CD4-positive, alpha-beta T cell treated with Interleukin-4 for 4 hours (primary cell): ENCODE measurements at places on chromosomes 7 and 10.
A peak's percentile ranks its signal among the peaks of the same experiment; 100 is the strongest.

- DNase-seq: no peak
Observed at GRCh38 chr7:111763221-111763801, 201.0 kb upstream of the IMMP2L start.

- DNase-seq: no peak
Observed at GRCh38 chr7:64515330-64515729, 47.5 kb downstream of the ZNF680 start.

DNA sequence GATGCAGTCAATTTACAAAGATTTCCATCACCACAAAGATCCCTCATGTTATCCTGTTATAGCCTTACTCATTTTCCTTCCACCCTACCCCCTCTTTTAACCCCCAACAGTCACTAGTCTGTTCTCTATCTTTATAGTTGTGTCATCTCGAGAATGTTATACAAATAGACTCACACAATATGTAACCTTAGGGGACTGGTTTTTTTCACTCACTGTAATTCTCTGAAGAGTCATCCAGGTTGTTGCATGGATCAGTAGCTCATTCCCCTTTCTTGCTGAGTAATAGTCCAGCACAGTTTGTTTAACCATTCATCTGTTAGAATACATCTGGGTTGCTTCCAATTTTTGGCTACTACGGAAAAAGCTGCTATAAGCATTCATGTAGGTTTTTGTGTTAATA, 121.1 kb upstream of the PDE1C start:
- no peak for DNase-seq

DNA sequence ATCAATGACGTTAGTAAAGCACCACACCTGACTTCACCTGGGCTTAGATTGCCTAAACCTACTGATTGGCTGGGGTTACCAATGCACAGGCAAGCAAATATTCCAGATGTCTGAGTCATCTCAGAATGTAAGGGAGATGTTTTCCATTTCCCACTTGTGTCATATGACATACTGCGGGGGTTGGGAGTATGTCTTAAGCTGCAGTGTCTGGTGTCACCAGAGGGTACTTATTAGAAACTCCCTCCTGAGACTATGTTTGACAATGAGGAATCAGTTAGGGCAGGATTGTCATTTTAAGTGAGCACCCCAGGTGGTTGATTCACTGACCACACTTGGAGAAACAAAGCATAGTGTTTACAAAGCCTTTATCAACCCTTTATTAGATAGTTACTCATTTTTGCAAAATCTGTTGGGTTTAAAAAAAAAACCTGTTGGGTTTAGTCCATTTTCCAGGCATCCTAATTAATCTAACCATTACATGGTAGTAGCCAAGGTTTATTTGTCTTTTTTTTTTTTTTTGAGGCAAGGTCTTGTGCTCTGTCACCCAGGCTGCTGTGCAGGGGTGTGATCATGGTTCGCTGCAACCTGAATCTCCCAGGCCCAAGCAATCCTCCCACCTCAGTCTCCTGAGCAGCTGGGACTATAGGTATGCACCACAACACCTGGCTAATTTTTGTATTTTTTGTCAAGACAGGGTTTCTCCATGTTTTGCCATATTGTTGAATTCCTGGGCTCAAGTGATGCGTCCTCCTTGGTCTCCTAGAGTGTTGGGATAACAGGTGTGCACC, 72.5 kb downstream of the CDK6 start:
- DNase-seq: no peak

DNA sequence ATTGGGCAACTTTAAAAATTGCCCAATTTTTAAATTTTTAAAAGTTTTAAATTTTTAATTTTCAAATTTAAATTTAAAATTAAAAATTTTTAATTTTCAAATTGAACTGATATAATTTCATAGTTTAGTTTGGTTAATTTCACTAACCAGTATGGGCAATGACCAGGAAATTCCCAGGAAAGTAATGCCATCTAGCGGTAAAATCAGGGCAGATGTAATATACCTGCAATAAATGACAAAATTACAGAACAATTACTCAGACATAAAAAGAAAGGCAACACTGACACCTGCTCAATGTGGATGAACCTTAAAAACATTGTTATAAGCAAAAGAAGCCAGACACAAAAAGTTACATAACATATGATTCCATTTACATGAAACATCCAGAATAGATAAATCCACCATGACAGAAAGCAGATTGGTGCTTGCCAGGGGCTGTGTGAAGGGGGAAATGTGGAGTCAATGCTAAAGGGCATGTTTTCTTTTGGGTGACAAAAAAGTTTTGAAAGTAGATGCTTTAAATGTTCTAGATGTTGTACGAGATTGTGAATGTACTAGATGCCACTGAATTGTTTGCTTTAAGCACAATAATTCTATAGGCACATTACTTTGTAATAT, 28.6 kb upstream of the SLC16A12 start:
- DNase-seq: peak; percentile 63
